ENCODE measurements at places on chromosomes 7 and 10.

- DNase-seq: no peak
These were observed 23.2 kb downstream of the PSAP start for GRCh38 chr10:71827852-71828251.

DNA sequence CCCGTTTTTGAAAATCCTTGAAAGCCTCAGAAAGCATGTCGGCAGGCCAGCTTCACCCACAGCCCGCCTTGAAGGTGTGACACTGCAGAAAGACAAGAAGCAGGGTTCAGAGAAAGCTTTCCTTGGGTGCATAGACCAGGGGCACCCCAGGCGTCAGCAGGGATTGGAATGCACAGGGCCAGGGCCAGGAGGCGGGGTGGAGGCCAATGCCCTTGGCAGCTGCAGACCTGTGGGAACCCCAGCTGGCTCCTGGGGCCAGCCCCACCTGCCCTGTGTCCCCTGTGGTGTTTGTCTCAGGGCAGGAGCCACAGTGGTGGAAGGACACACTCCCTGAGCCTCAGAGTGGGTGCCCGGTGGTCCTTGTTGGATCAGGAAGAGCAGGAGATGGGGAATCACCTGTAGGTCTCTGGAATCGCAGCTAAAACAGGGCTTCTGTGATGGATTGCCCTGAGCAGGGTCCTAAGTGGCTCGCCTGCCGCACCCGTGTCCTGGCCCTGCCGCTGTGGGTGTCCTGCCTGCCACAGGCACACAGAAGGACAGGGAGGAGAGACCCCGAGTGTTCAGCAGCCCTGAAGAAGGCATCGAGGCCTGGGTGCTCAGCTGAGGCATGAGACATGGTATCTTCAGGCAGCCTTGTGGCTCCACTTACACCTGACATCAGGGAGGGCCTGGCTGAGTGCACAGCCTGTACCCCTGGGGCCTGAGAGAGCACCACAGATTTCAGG is 32.5 kb downstream of the ANXA8 start:
- no peak for DNase-seq

- DNase-seq: no peak
These were observed 70.4 kb upstream of the MDFIC start for GRCh38 chr7:114851406-114852061.

DNA sequence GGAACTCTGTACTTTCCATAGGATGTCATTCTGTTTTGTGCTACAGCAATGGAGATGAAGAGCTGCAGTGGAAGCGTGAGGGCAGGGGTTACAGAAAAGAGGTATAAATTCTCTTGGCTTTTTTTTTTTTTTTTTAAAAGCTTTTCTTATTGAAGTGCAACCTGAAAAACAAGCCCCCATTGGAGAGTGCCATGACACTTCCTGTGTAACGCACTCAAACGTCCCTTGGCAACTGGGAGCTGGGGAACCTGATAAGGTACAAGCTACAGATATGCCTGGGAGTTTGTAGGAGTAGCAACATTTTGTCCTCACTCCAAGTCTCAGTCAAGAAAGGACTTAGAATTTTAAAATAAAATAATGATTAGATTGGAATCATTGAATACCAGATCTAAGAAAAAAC is 512.1 kb downstream of the RPS24 start:
- DNase-seq: peak; percentile 22

- DNase-seq: no peak
These were observed 200.3 kb downstream of the CACNB2 start for GRCh38 chr10:18340496-18341051.

DNA sequence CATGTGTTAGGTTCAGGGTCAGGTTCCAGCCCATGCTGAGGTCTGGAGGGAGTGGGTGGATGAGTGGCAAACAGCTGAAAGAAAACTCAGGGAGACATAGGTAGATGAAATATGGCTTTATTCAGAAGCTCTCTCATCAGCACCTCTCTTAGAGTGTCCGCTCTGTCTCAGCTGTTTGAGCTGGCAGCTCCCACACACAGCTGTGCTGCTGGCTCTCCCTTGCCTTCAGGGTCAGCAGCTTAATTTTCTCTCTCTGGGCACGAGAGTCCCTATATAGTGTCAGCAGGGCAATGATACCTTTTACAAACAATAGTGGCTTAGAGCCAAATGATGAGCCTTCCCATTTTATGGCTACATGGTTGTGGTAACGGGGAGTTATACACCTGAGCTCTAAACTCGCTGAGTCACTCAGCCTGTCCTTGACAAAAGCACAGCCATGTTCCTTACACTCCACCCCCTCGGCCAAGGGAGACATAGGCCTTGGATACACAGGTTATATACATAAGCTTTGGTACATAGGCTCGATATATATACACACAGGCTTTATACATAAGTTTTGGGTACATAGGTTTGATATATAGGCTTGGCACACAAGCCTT is 10.4 kb downstream of the RNF133 start:
- no peak for DNase-seq

All from activated CD4-positive, alpha-beta T cell treated with anti-CD3 and anti-CD28 coated beads for 48 hours (primary cell).